ENCODE measurements at places on chromosomes 4 and X.

GRCh38 chr4:184762100-184762499 is 28.2 kb upstream of the CENPU start:
- H3K4me3 ChIP-seq, result no peak overlapping the region
- H3K36me3 ChIP-seq, result peaks cover 11% of the 10 kb centered on the region
- H3K27me3 ChIP-seq, result no peaks in the 10 kb centered on the region
- no peak overlapping the region for H3K27ac ChIP-seq

DNA sequence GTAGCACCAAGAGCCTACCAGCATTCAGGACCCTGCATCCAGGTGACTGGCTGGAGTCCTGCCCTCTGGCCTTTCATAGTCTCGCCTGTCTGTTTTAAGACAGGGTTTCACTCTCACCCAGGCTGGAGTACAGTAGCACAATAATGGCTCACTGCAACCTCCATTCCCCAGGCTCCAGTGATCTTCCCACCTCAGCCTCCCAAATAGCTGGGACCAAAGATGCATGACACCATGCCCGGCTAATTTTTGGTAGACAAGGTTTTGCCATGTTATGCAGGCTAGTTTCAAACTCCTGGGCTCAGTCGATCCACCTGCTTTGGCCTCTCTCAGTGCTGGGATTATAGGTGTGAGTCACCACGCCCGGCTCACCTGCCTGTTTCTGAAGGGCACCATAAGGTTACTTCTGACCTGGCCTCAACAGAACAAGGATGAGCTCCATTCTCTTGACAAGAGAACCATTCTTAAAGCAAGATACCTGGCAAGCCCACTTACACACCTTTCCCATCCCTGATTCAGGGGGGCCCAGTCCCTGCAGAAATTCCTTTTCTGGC is 6.7 kb downstream of the RPS4X start:
- H3K27ac ChIP-seq, result no peak overlapping the region
- H3K36me3 ChIP-seq, result peaks cover 58% of the 10 kb centered on the region
- H3K4me3 ChIP-seq, result no peak overlapping the region

- H3K4me1 ChIP-seq, result no peaks in the 10 kb centered on the region
- no peak overlapping the region for H3K4me3 ChIP-seq
- no peak overlapping the region for H3K27ac ChIP-seq
- peaks cover 11% of the 10 kb centered on the region for H3K27me3 ChIP-seq
These were observed 8.7 kb downstream of the RIPPLY1 start for GRCh38 chrX:106894392-106894909.

DNA sequence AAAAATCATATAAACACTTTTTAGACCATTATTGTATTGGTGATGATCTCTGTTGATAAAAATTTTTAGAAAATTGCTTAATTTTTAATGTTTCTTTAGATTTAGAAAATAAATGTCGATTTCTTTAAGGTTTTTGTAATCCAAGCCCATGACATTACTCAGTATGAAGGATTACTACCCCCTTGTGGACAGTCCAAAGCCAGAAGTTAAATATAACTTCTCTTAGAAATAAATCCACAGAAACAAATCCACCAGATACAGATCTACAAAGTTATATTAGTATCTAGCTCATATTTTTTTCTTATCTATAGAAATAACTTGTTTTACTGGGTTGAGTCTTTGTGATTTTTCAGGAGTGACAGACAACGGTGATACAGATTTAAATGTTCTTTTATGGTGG is 18.9 kb downstream of the TIFA start:
- no peaks in the 10 kb centered on the region for H3K27me3 ChIP-seq
- no peak overlapping the region for H3K4me3 ChIP-seq
- H3K4me1 ChIP-seq, result no peaks in the 10 kb centered on the region
- H3K36me3 ChIP-seq, result peaks cover 3% of the 10 kb centered on the region
- DNase-seq, result no peak
- no peak overlapping the region for H3K27ac ChIP-seq

- no peak overlapping the region for H3K4me3 ChIP-seq
- H3K4me1 ChIP-seq, result no peaks in the 10 kb centered on the region
- no peaks in the 10 kb centered on the region for H3K36me3 ChIP-seq
- H3K27me3 ChIP-seq, result no peaks in the 10 kb centered on the region
- peak overlapping the region; percentile 16 for H3K27ac ChIP-seq
These were observed 34.5 kb upstream of the RAB33B start for GRCh38 chr4:139419388-139419914.

DNA sequence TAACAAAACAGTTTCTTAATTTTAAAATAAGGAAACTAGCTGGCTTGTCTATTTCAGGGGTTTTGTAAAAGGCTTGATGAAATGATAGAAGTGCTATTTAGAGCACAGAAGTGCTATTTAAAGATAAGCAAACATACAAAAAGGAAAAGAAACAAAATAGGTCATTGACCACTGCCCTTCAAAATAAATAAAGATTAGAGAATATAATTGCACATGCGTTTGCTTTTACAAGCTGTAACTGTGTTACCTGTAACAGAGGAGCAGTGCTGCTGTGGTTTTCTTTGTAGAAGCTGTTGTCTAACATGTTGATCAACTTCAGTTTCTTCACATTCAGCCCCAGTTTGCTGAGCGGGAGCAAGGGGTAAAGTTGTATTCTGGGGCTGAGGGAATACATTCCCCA is 63.5 kb downstream of the WNK3 start:
- no peaks in the 10 kb centered on the region for H3K27me3 ChIP-seq
- H3K36me3 ChIP-seq, result peaks cover 4% of the 10 kb centered on the region
- H3K4me1 ChIP-seq, result no peaks in the 10 kb centered on the region
- H3K4me3 ChIP-seq, result no peak overlapping the region

- DNase-seq, result no peak
- H3K27me3 ChIP-seq, result no peaks in the 10 kb centered on the region
- H3K36me3 ChIP-seq, result no peaks in the 10 kb centered on the region
- no peaks in the 10 kb centered on the region for H3K4me1 ChIP-seq
- no peak overlapping the region for H3K4me3 ChIP-seq
- no peak overlapping the region for H3K27ac ChIP-seq
These were observed 2349.0 kb upstream of the TENM3 start for GRCh38 chr4:179894066-179894778.

- DNase-seq, result no peak
- H3K36me3 ChIP-seq, result no peaks in the 10 kb centered on the region
- no peak overlapping the region for H3K4me3 ChIP-seq
- no peaks in the 10 kb centered on the region for H3K4me1 ChIP-seq
These were observed 117.0 kb downstream of the DCK start for GRCh38 chr4:71110499-71110898.

GRCh38 chrX:126165721-126166461 is at the start of gene DCAF12L2:
Gene DCAF12L2 (minus strand): TSS chrX:126166289. CDS start chrX:126165924, 365 bp downstream.
- peaks cover 6% of the 10 kb centered on the region for H3K4me1 ChIP-seq
- peak within 1 kb of the TSS; percentile 33 for H3K27ac ChIP-seq
- peak; percentile 77 for DNase-seq
- peak within 1 kb of the TSS; percentile 38 for H3K4me3 ChIP-seq
- no peaks in the 10 kb centered on the region for H3K27me3 ChIP-seq
- H3K36me3 ChIP-seq, result peaks cover 2% of the 10 kb centered on the region

DNA sequence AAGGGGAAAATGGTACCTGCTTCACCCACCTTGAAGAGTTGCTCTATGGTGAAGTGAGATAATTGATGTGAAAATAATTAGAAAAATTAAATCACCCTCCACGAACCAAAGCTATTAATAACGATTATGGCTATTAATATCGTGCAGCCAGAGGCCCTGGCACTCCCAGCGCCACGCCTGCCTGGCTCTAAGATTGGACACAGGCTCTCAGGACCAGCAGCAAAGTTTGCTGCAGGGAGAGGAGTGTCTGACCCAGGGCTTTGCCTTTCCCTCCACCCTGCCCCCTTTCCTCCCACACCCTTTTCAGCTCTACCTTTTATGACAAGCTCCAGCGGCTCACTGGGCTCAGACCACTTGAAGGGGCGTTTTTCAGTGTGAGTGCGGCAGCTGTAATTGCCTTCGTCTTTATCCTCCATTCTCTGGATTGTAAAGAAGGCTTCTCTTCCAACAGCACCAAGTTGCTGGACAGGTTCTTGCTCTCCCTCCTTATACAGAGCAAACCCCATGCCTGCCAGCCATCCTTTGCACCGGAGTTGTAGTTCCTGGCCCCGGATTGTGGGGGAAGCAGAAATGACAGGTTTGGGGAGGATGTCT is 11.5 kb downstream of the IGSF1 start:
- DNase-seq, result no peak
- peaks cover 23% of the 10 kb centered on the region for H3K27me3 ChIP-seq
- no peak overlapping the region for H3K27ac ChIP-seq
- peaks cover 2% of the 10 kb centered on the region for H3K4me1 ChIP-seq

DNA sequence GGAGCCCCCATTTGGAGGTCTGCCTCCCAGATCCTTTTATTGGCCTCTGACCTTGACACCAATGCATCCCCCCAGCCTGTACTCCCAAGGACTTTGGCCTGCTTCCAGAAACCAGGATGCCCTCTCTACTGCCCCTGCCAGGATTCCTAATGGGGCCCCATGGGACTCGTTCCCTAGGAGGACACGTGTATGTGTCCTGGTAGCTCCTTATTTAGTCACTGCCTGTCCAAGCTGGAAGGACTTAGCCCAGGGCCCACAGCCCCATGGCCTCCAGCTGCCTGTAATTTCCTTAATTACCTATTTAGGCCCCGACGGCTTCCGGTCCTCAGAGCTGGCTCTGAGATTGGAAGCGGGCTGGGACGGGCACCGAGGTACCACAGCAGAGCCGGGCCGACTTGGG is 9.4 kb downstream of the ATP2B3 start:
- H3K27me3 ChIP-seq, result no peaks in the 10 kb centered on the region
- peaks cover 46% of the 10 kb centered on the region for H3K4me1 ChIP-seq
- H3K27ac ChIP-seq, result no peak overlapping the region
- no peak overlapping the region for H3K4me3 ChIP-seq

GRCh38 chr4:123562994-123563750 is 166.6 kb downstream of the SPRY1 start:
- H3K36me3 ChIP-seq, result no peaks in the 10 kb centered on the region
- DNase-seq, result no peak
- no peak overlapping the region for H3K4me3 ChIP-seq

- H3K27me3 ChIP-seq, result peaks cover 2% of the 10 kb centered on the region
- H3K36me3 ChIP-seq, result no peaks in the 10 kb centered on the region
- DNase-seq, result no peak
- peak overlapping the region; percentile 100 for H3K27ac ChIP-seq
These were observed 250 bp downstream of the USP9X start for GRCh38 chrX:41085512-41085877.

DNA sequence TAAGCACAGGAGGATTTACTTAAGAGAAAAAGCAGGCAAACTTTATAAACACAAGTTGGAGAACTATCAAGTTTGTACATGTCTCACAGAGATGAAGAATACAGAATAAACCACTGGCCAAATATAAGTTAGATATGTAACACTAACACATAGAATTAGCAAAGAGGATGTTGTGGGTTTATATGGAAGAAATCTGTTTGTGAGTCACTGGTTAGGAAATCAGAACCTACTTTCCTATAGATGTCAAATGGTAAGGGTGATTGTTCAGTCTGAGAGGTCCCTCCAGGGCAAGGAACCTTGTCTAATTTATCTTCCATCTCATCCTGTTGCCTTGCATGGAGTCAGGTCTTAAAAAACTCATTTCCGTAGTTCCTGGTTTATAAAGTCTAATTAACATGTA is 14.8 kb upstream of the ART3 start:
- no peaks in the 10 kb centered on the region for H3K4me1 ChIP-seq
- H3K36me3 ChIP-seq, result no peaks in the 10 kb centered on the region
- no peak overlapping the region for H3K27ac ChIP-seq
- H3K27me3 ChIP-seq, result no peaks in the 10 kb centered on the region
- H3K4me3 ChIP-seq, result no peak overlapping the region

DNA sequence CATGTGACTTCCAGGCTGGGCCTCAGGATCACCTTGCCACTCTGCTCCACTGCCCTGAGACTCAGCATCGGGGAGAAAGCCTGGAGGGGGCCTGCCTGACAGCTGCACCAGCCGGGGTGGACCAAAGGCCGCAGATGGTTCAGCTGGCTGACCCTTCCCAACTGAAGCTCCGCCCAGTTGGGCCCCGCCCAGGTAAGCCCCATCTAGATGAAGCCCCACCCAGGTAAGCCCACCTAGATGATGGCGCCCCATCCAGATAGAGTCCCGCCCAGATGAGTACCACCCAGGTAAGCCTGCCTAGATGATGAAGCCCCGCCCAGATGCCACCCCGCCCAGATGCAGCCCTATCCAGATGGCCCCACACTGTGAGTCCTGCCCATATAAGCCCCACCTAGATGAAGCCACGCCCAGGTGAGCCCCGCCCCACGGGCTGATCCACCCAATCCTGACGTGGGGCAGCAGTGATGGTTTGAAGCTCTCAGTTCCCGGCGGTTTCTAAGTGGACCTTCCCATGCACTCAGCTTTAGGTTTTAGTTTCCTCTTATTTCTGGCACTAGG is 10.0 kb downstream of the ZFYVE28 start:
- H3K27ac ChIP-seq, result no peak overlapping the region
- peaks cover 29% of the 10 kb centered on the region for H3K4me1 ChIP-seq
- no peak overlapping the region for H3K4me3 ChIP-seq
- H3K36me3 ChIP-seq, result no peaks in the 10 kb centered on the region
- peaks cover 12% of the 10 kb centered on the region for H3K27me3 ChIP-seq
- DNase-seq, result no peak

DNA sequence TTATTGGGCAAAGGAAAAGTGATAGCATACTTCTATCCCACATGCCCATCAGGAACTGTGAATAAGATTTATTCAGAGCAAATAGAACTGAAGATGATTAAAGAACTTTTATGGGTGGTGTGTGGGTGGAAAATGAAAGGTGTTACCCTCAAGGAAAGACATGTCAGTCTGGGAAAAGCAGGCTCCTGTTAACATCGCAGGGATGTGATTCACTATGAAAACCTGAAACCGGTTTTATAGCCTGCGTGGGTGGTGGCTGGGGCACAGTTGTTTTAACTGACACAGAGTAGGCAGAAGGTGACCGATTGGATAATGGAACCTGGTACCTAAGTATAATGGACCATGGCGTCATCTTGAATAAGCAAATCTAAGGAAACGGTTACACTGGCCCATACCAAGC is 61.3 kb upstream of the CASK start:
- no peaks in the 10 kb centered on the region for H3K4me1 ChIP-seq
- no peaks in the 10 kb centered on the region for H3K27me3 ChIP-seq
- H3K27ac ChIP-seq, result no peak overlapping the region

DNA sequence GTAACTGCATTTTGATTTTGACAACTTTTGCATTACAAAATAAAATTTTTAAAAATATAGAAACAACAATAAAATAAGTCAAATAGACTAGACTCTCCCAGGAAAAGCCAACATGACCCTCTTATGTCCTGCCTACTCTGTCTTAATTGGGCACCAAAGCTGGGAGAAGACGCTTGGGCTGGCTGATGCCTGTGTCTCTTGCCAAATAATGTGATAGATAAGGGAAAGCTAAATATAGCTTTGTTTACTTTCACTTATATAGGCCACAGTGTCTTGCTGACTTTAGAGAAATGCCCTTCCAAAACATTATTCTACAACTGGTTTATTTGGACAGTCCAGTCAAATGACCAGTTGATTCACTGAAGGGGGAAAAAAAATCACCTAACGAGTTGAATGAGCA is 54.2 kb downstream of the FMR1NB start:
- H3K36me3 ChIP-seq, result no peaks in the 10 kb centered on the region
- H3K27ac ChIP-seq, result no peak overlapping the region
- no peaks in the 10 kb centered on the region for H3K27me3 ChIP-seq
- no peaks in the 10 kb centered on the region for H3K4me1 ChIP-seq
- no peak overlapping the region for H3K4me3 ChIP-seq

GRCh38 chrX:136028383-136028984 is 43.2 kb downstream of the SLC9A6 start:
- H3K36me3 ChIP-seq, result peaks cover 2% of the 10 kb centered on the region
- H3K27me3 ChIP-seq, result no peaks in the 10 kb centered on the region
- no peak overlapping the region for H3K27ac ChIP-seq
- H3K4me1 ChIP-seq, result peaks cover 6% of the 10 kb centered on the region
- H3K4me3 ChIP-seq, result no peak overlapping the region

GRCh38 chr4:187236209-187236890 is 512.7 kb upstream of the FAT1 start:
- H3K4me3 ChIP-seq, result no peak overlapping the region
- peaks cover 6% of the 10 kb centered on the region for H3K4me1 ChIP-seq
- no peak overlapping the region for H3K27ac ChIP-seq
